ENCODE measurements at places on chromosomes 1 and 21.
A peak's percentile ranks its signal among the peaks of the same experiment; 100 is the strongest.

- DNase-seq: no peak
These were observed 148.2 kb downstream of the FCRL5 start for GRCh38 chr1:157404063-157404501.

GRCh38 chr1:243642936-243643335 lies 207.1 kb downstream of the AKT3 start:
- no peak for DNase-seq

- no peak for DNase-seq
These were observed 715.4 kb downstream of the LTN1 start for GRCh38 chr21:28277324-28277723.

DNA sequence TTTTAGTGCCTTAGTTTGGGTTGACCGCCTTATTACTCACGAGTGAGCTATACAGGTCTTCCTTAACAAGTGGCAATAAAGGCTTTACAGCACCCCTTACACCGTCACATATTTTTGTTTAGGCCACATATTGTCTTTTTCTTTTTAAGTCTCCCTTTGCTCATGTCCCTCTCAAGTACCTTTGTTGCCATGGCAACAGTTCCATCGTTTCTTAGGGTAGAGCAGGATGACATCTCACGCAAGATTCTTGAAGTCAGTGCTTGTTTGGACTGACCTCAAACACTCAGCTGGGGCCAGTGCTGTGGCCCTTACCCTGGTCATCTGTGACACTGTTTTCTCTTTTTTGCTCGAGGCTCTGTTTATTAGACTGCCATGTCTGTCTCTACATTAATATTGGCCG lies 69.8 kb downstream of the PBX1 start:
- no peak for DNase-seq

GRCh38 chr1:165376041-165376810 lies 19.7 kb upstream of the LMX1A start:
- peak; percentile 58 for DNase-seq

GRCh38 chr1:32179443-32180185 lies at the start of gene TXLNA:
Gene TXLNA (plus strand): TSS chr1:32179675. CDS start chr1:32180346, 671 bp downstream.
- peak; percentile 94 for DNase-seq

GRCh38 chr21:34825948-34826548 lies 157.3 kb downstream of the CLIC6 start:
- DNase-seq: no peak

GRCh38 chr1:5448486-5448885 lies 543.7 kb downstream of the NPHP4 start:
- DNase-seq: no peak

DNA sequence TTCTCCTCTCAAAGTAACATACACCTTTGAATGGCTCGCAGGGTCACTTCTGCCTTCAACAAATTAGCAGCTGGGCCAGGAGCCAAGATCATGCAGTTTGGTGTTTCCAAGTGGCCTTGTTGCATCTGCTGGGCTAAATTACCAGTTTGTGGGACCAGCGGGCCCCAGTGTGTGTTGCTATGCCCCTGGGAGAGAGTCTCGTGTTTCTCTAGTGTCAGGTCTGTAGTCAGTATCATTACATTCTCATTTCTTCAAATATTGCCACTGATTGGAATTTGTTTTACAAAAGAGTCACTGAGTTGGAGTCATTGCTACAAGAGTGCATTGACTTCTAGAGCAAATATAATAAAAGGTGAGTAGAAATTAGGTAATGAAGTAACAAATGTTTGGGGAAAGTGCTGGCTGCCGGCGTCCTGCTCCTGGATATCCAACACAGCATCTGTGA lies 35.5 kb downstream of the RHOU start:
- no peak for DNase-seq

GRCh38 chr1:226436472-226436854 lies 28.6 kb upstream of the PARP1 start:
- no peak for DNase-seq

- no peak for DNase-seq
These were observed 80.4 kb downstream of the DDX20 start for GRCh38 chr1:111836111-111836510.

DNA sequence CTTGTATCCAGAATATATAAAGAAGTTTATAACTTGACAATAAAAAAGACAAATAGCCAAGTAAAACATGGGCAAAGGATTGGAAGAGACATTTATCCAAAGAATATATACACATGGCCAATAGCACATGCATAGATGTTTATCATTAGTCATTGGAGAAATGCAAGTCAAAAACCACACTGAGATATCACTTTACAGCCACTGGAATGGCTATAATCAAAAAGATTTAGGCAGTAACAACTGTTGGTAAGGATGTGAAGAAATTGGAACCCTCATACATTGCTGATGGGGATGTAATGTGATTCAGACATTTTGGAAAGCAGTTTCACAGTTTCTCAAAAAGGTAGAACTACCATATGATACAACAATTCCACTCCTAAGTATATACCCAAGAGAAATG lies 51.1 kb downstream of the SLC44A5 start:
- DNase-seq: no peak

- no peak for DNase-seq
These were observed 199.4 kb upstream of the HMCN1 start for GRCh38 chr1:185534801-185535200.

GRCh38 chr1:163055005-163055404 lies 14.2 kb upstream of the RGS4 start:
- no peak for DNase-seq

DNA sequence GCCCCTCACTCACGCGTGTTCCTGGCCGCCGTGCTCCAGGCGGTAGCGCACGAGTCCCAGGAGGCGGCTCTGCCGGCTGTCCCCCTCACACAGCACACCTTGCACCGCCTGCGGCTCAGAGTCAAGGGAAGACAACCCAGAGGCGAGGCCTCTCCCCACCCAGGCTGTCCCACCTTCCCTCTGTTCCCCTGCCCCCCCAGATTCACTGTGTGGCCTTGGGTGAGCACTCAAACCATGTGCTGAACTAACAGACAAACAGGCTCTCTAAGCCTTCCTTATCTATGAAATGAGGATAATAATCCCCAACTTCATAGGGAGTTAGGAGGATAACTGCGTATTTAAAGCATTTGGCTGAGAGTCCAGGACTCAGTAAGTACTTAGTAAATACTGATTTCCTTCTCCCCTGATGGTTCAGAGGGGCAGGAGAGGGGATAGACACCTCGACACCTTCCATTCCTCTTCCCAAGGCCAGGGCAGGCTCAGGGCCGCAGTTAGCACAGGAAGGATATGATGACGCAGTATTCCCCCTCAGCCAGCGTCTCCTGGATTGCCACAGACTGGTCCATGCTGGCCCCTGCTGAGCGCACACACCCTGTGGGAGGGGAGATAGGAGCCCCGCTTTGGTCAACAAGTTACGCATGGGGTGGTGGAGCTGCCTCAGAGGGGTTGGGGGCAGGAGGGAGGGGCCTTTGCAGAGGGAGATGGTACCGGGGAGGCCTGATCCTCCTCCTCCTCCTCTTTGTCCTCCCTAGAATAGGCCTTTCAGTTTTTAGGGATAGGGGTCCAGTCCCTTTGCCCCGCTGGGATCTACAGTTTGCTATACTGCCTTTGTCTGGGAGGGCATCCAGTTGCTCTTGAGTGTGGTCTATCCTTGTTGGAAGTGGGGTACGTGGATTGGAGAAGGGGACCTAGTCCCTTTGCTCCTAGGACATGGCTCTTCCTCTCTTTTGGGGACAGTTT lies 830 bp downstream of the INPP5B start:
- no peak for DNase-seq

DNA sequence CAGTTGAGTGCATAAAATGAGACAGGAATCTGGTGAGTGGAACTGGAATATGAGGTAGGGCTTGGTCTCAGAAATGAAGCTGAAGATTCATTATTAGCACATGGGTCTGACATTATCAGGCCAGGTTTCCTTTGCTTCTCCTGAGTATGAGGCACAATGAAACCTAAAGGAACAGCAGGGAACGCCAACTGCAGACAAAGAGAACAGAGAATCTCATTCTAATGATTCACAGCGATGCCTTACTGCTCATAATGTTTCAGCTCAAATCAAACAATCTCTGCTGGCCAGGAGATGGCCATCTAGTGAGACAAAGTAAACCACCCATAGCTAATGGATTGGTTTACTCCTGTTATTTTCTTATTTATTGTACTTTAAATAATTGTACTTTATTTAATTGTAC lies 133.5 kb downstream of the C1orf21 start:
- no peak for DNase-seq

- peak; percentile 43 for DNase-seq
These were observed 801 bp upstream of the GORAB start for GRCh38 chr1:170530972-170531757.

- no peak for DNase-seq
These were observed 14.6 kb downstream of the STRIP1 start for GRCh38 chr1:110048923-110049601.

GRCh38 chr1:248853663-248854375 lies 5.1 kb downstream of the ZNF692 start:
- DNase-seq: no peak

DNA sequence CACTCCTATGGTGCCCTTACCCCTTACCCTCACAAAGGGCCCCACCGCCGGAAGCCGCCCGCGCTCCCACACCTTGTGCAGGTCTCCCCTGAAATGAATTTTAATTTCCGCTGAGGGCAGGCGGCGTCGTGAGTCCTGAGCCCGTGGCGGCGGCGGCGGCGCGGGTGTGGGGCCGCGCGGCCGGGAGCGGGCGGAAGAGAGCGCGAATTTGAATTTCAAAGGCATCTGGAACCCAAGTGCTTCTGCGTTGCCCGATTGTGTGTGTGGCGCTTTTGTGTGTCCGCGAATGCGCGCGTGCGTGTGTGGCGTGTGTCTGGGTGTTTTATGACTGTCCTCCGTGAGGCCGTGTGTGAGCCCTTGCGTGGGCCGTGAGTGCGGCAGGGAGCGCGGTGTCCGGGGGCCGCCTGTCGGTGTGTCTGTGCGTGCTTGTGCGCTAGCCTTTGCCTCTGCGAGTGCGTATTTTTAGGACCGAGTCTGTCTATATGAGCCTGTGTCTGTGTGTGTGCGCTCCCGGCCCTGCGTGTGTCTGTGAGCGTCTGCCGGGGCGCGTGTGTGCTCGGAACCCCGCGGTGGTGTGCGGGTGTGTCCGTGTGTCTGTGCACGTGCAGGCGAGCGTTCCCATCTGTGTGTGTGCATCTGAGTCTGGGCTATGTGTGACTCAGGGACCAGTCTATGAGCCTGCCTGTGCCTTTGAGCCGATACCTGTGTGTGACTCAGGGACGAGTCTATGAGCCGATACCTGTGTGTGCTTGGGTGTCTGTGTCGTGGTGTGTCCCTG lies 7.9 kb upstream of the ADGRB2 start:
- peak; percentile 68 for DNase-seq

- no peak for DNase-seq
These were observed 102.0 kb upstream of the RUNX3 start for GRCh38 chr1:25031966-25032667.
